ENCODE measurements at places on chromosomes 4 and X.

DNA sequence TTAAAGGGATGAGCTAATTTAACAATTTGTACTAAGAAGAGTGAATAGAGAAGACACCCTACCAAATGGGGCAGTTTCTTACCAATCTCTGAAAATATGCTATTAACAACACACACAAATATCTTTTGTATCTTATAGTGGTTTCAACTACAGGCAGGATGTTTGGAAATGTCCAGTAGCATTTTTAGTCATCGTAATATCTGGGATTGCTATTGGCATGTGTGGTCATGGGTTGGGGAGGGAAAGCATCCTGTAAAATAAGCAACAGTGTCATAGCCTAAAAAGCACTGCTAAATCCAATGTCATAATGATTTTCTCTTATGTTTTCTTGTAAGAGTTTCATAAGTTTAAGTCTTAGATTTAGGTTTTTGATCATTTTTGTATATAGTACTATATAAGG lies 29.3 kb upstream of the ABCG2 start:
- no peak for DNase-seq

GRCh38 chr4:69860521-69861298 lies 765 bp upstream of the SULT1E1 start:
- no peak for DNase-seq

GRCh38 chr4:123359449-123360315 lies 36.9 kb upstream of the SPRY1 start:
- DNase-seq, result no peak

- no peak for DNase-seq
Observed at GRCh38 chr4:189511581-189511980, 429.1 kb upstream of the FRG1 start.

DNA sequence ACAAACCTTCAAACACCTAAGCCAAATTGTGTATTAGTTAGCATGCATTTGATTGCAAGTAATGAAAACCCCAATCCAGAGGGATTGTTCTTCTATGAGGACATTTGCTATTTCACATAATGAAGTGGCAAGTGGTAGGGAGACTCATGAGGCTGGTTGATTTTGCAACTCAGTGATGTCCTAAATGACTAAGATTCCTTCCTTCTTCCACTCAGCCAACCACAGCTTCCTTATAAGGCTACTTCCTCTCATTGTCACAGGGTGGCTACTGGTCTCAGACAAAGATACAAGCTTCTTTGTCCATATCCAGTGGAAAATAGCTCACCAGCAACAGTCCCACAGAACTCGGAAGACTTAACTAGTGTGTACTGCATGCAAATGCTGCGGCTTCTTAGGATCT lies 5.3 kb upstream of the OTC start:
- no peak for DNase-seq

GRCh38 chr4:184320631-184321030 lies 103.0 kb upstream of the ENPP6 start:
- no peak for DNase-seq

- DNase-seq, result no peak
Observed at GRCh38 chr4:87049508-87049907, 114.7 kb downstream of the AFF1 start.

DNA sequence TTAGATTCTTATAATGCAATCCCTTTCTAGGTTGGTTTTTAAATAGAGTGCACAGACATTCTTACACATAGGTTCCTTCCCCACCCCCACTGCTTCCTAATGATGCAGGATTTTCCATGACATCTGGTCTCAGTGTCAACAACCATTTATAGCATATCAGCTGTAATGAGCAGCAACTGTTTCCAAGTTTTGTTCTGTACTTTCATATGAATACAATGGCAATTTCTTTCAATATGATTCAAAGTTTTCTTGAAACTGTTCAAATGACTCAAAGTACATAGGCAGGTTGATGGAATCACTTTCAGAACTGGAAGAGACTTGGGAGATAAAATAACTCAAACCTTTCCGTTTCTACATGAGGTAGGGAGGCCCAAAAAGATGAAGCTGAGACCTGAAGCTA lies 220.7 kb downstream of the CAMK2D start:
- DNase-seq, result no peak

DNA sequence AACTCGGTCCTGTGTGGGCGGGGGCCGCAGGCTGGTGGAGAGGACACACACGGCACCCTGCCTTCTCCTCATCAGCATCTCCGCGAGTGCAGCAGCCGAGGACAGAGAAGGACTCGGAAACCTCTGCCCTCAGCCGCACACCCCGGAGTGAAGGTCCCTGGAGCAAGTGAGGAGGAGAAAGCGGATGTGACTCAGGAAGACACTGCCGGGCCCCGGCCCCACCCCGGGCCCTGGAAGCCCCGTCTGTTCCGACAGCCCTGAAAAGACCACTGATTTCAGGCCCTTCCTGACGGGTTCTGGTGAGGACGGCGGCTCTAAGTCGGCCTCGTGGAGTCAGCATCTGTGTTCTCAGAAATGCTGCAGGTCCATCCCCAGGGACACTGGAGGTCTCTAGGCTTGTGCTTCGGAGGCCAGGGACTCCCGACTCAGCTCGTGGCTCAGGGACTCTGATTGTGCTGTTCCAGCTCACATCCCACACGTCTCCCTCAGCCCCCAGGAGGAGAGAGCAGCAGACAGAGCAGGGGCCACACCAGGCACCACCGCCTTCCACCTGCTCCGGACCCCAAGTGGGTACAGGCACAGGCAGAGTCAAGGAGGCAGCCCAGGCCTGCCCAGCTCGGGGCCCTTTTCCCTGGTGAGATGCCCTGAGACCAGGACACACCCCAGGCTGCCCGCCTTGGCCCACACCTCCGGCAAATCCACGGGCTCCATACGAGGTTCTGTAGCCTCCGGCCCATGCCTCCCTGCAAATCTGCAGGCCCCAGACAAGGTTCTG lies 134.5 kb upstream of the NKX1-1 start:
- no peak for DNase-seq

- DNase-seq, result no peak
Observed at GRCh38 chr4:182286931-182287330, 43.7 kb downstream of the TENM3 start.

DNA sequence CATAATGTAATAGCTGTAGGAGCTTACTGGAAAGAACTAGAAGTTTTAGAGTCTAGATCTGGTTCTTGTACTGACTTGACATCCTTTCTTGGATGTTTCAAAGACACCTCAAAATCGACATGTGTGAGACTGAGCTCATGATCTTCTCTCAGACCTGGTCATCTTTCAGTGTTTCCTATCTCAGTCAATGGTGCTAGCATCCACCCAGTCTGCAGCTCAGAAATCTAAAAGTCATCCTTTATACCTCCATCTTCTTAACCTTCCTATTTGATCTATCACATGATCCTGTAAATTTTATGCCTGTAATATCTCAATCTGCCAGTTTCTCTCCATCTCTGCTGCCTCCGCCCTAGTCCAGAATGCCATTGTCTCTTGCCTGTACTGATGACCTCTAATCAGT lies 301.9 kb upstream of the PITX2 start:
- DNase-seq, result no peak

- peak; percentile 23 for DNase-seq
Observed at GRCh38 chr4:84681486-84682274, 98.8 kb downstream of the CDS1 start.

DNA sequence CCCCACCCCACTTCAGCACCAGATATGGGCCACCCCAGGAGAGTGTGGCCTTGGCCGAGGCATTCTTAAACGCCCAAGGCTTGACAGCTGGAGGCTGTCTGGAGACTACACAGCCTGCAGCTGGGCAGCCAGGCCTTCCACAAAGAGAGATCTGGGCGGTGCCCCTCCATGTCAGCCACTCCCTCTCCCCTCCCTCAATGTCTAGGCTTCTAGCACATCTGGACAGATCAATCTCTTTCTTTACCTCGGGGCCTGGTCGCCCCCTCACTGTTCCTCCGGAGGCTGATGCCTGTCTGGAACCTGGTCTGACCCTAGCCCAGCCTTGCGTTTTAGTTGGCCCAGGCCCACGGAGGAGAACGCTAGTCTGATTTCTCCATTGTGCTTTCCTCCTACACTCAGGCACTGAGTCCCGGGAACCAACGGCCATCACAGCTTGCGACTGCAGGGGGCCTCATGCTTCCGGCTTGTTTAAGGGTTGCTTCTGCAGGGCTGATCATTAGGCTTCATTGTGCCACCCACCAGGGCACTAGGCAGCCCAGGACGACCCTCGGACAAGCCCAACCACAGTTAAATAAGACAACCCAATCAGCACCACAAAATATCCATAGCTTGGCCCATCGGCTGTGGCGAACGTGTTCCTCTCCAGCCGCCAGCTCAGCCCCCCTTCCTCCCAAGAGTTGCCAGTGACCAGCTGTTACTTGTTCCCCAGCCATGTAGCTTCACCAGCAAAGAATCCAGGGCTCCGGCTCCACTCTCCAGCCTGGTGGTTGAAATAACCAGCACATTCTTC lies 200.6 kb downstream of the BCOR start:
- no peak for DNase-seq

DNA sequence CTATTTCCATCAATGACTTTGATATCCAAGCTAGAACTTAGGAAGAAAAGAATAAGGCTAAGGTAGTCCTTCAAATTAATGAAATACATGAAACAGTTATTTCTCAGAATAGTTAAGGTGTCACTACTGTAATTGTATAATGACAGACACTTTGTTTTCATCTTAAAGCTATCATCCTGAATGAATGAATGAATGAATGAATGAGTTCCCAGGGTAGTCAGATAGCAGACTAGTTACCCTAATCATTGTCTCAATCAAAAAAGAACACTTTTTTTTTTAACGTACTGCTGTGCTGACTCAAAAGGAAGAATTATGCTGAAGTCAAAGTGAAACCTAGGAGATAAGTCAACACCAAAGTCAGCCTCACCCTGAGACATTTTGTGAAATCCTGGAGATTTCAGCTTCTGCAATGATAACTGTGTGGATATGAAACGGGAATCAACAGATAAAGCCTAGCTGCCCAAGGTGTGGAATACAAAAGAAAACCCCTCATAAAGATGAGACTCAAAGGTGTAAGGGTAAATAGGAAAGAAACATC lies 68.3 kb upstream of the CNKSR2 start:
- DNase-seq, result no peak

DNA sequence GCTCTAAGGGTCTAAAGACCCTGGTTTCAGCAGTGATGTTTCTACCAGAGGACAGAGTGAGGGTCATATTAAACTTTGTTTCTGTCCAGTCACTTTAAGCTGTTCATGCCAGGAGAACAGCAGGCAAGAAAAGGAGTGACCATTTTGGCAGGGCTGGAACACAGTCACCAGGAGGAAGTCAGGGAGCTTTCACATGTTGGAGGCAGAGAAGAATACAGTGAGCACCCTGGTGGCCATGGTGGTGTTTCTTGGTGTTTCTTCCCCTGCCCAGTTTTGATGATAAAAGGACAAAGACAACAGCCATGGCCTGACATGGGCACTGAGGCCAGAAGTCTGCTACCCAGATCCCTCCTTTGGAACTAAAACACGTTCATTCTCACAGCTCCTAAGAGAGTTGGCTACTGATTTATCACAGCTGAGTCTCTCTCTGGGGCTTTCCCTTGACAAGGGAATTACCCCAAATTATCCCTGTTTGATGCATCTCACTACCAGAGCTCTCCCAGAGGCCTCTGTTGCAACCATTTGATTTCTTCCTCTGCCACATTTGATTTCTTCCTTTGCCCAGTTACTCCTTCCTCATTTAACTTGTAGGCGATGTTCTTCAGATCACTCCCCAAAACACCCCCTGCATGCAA lies 106.4 kb upstream of the NWD2 start:
- no peak for DNase-seq
